ENCODE measurements at places on chromosomes 4 and X.

GRCh38 chr4:39712819-39713607, 15.1 kb downstream of the UBE2K start:
- no peak for DNase-seq

DNA sequence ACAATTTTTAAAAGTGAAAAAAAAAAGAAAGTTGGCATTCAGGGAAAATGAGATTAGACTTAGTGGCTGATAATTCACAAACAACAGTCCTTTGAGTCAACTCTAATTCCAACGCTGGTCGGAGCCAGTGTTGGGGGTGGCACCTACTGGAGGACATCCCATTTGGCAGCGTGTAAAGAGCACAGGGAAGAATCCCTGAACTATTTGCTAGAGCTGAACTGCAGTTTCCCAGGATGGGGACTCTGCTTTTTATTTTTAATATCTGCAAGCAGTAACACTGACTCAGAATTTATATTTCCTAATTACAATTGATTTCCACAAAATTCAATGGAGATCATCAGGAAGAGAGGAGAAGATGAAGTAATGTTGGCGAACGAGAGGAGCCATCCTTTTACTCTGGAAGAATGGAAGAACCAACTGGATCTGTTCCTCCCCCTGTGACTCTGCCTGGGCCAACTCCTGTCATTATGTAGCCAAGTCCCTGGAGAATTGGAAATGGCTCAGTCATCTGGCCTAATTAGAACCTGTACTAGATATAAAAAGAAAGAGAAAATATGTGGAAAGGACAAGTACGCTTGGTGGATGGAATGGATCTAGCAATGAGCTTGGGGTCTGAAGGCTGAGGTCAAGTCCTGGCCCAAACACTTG, 76.7 kb downstream of the IRF2 start:
- no peak for DNase-seq

GRCh38 chr4:184248216-184248615, 30.5 kb upstream of the ENPP6 start:
- DNase-seq: no peak

- peak; percentile 18 for DNase-seq
Measured at GRCh38 chrX:70289168-70289792, 447 bp downstream of the PDZD11 start.

- no peak for DNase-seq
Measured at GRCh38 chrX:130304587-130305368, 34.9 kb upstream of the SLC25A14 start.

- DNase-seq: peak; percentile 83
Measured at GRCh38 chr4:1033840-1034551, 22.6 kb downstream of the FGFRL1 start.

Measured in fibroblast of lung (primary cell).